Naive thymus-derived CD8-positive, alpha-beta T cell (primary cell): ENCODE measurements at places on chromosomes 1 and 21.

DNA sequence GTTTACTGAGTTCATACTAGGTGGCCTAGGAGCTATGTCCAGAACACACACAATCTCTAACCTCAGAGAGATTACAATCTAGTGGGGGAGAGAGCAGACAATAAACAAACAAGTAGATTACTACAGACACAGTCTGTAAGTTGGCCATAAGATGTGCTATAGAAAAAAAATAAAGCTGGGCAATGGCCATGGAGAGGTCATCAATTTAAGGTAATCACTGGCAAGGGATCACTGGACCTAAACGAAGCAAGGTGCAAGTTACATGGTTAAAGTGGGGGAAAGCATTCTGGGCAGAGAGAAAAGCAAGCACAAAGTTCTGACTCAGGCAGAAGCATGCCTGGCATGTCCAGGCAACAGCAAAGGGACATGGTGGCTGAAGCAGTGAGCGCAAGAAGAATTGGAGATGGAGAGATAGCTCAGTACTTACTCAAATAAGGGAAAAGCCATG is 147.0 kb downstream of the RERE start:
- no peak for DNase-seq

GRCh38 chr1:198754670-198755069 is 115.8 kb downstream of the PTPRC start:
- no peak for DNase-seq

- no peak for DNase-seq
These were observed at the start of gene OBSCN for GRCh38 chr1:228207851-228208821. Gene OBSCN (plus strand): TSS chr1:228208044. CDS start chr1:228211784, 3,740 bp downstream.

GRCh38 chr1:199336745-199337640 is 690.5 kb upstream of the NR5A2 start:
- DNase-seq, result no peak

DNA sequence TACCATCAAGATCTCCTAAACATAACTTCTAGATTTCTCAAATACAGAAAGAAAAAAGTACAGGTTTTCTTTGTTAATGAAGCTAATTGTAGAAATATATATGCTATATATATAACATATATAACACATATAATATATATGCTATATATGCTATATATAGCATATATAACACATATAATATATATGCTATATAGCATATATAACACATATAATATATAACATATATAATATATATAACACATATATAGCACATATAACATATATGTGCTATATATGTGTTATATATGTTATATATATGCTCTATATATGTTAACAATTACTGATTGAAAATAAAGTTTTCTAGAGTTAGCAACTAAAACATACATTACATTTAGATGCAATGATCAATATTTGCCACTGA is 34.8 kb downstream of the RGS21 start:
- DNase-seq, result no peak

DNA sequence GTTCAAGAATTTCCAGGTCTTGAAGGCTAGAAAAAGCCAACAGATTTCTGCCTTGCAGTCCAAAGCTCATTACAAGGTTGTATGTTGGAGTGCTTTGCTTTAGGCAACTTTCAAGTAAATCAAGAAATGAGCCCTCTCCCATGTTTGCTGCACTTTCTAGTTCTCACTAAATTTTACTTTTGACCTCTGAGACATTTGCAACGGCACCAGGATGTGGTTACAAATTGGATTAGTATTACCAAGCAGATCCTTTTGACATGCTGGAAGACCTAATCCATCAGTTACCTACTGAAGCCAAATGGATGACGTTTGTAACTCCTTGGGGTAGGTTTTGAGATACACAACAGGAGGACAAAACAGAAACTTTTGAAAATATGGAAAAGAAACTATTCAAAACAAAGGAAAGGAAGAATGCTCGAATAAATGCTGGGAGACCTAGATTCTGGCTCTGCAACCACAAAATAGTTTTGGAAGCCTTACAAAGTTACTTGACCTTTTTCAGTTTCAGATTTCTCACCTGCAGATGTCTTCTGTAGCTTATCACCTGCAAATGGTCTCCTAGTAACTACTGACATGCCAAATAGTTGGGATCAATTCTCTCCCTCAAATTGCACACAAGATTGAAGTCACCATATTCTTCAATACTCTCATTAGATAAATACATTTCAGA is 251.7 kb upstream of the ADGRL2 start:
- no peak for DNase-seq

DNA sequence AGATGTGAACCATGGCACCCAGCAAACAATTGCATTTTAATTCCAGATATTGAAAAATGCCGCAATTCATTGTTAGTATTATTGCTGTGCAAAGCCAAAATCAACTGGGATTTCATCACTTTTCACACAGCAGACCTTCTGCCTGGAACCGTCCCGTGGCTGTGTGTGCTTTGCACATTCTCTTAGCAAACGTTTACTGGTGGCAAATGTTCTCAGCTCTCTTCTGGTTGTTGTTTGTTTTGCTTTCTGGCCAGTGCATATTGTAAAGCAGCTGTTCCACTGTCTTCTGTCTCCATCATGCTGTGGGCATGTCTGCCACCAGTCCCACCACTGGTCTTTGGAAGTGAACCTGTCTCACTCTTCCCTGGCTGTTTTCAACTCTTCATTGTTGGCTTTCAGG is 19.8 kb upstream of the TTLL10 start:
- no peak for DNase-seq

DNA sequence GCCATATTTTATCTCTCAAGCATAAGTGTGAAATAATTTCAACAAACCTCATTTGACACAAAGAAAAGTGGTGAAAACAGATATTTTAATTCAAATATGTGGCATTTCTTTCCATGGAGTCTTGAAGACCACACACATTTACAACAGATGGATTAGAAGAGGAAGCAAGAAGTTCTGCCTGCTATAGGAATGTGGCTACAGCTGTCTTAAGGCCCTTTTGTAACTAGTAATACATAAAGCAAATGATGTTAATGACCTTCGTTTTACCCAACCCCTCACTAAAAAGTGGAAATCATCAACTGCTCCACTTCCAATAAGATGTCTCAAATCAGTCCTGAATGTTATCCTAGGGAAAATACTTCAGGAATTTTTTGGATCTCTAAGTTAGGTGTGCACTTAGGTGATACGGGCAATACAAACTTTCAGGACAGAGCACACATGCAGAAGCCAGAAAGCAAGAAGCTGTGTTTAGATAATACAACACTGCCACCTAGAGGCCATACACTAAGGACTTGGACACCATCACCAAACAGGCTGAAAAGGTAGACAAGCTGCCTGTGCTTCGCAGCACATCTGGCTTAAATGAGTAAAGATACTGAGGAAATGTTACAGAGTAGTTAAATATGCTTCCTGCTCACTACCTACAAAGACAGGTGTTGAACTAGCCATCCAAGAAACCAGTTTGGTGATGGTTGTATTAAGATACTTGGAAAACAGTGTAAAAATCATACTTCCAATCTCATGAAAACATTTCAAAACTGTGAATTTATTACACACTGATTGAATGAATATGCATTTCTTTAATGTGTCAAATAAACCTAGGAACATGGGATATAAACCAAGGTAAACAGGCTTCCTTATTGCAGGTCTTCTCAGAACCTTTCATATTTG is 24.4 kb downstream of the RRAGC start:
- peak; percentile 40 for DNase-seq
